ENCODE measurements at places on chromosomes 5 and 9. TPM values are rescaled to one million over a fixed set of nuclear protein-coding genes. Genes with fewer than 3 reads are reported as not detected.

TMEM267 gene
- total RNA-seq: 16.4 TPM

PCDHGB1 gene
- total RNA-seq: 1.8 TPM

NUTM2G gene
- total RNA-seq: not detected

ARL14EPL gene
- total RNA-seq: not detected

PCDHGA11 gene
- 11.0 TPM for total RNA-seq

MARVELD2 gene
- 1.3 TPM for total RNA-seq

SPATA31C1 gene
- total RNA-seq: not detected

PCDHA6 gene
- 0.26 TPM for total RNA-seq

ZNF658 gene
- total RNA-seq: 4.2 TPM

GABRA6 gene
- total RNA-seq: not detected

TMEFF1 gene
- 1.1 TPM for total RNA-seq

IRX1 gene
- 0.53 TPM for total RNA-seq

LCN15 gene
- total RNA-seq: not detected

CYSRT1 gene
- total RNA-seq: 0.87 TPM

WWC1 gene
- 0.66 TPM for total RNA-seq

FAM151B gene
- total RNA-seq: 9.8 TPM

PCDHGA10 gene
- 7.5 TPM for total RNA-seq

DDX4 gene
- total RNA-seq: not detected

FNIP1 gene
- total RNA-seq: 51.5 TPM

PTGES gene
- 4.4 TPM for total RNA-seq

ZNF618 gene
- total RNA-seq: 14.4 TPM

CEP120 gene
- total RNA-seq: 12.7 TPM

PPIC gene
- 59.2 TPM for total RNA-seq

PKD2L2 gene
- total RNA-seq: not detected

NTRK2 gene
- 0.62 TPM for total RNA-seq

ENTPD2 gene
- not detected for total RNA-seq

TTC23L gene
- total RNA-seq: 0.31 TPM

TAF11L5 gene
- not detected for total RNA-seq

SPATA31A1 gene
- not detected for total RNA-seq

Measured in aortic smooth muscle cell (primary cell).